Activated T-helper 17 cell treated with anti-CD3 and anti-CD28 coated beads, Interleukin-2, amount 50 U/mL, for 72 hours (primary cell): ENCODE measurements at places on chromosomes 1 and 21. TPM values are rescaled to one million over a fixed set of nuclear protein-coding genes. Genes with fewer than 3 reads are reported as not detected.

SPATA17 gene
- not detected for total RNA-seq

GRCh38 chr1:211372463-211372862 is 45.8 kb downstream of the TRAF5 start:
- no peak for ATAC-seq

DNA sequence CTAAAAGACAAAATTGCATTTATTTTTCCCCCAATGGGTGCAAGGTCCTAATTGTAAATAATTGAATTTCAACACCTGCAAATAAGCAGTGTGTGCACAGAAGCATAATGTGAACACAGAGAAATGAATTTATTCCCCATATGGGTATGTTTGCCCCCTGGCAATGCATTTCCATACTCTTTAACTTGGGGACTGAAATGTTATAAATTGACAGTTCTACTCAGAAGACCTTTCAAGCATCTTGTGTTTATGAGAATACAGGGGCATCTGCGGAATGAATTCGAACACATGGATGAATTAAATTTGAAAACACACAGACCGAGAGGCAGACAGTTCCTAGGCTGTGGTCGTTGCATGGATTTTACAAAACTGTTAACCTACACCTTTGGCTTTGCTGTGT is 3.5 kb downstream of the PBX1 start:
- ATAC-seq = no peak

DNA sequence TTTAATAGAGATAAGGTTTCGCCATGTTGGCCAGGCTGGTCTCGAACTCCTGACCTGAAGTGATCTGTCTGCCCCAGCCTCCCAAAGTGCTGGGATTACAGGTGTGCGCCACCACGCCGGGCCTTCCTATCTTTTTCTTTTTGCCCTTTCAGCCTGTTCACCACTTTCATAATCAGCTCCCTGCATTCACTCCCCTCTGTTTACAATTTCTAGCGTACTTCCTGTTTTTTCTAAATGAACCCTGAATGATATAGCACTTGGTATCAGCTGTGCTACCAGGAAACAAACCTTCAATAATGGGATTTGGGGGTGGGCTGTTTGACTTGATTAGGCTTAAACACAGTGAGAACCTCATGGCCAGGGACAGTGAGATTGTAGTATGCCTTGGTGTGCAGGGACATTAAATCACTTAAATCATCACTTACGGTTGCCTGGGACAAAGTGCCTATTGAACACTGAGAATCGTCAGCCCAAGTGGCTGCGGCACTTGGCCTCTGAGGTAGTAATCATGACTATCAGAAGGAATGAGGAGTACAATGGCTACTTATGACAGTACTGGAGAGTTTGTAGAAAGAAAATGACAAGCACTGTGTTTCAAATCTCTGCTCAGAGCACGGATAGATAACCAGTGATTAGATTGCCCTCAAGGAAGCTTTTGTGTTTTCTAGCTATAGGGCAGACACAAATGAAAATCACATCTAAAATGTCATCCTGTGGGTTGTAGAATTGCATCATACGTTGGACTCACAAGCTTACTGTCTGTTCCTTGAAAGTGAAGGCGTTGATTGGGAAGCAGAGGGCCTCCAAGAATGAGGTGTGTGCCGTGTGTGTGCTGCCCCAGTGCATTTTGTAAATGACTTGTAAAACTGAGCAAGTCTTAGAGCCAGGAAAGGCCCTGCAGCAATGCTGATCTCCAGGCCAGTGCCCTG is 661.8 kb downstream of the MATN1 start:
- no peak for ATAC-seq
